Urinary bladder (tissue), 4 donors: ENCODE measurements at places on chromosomes 5 and 9. TPM values are rescaled to one million over a fixed set of nuclear protein-coding genes. Genes with fewer than 3 reads are reported as not detected.

Gene TAF11L10
- total RNA-seq: not detected

Gene ARHGEF39
- total RNA-seq: 4.7 TPM

GRCh38 chr5:179870403-179870903 is 11.8 kb upstream of the MRNIP start:
- DNase-seq: no peak

DNA sequence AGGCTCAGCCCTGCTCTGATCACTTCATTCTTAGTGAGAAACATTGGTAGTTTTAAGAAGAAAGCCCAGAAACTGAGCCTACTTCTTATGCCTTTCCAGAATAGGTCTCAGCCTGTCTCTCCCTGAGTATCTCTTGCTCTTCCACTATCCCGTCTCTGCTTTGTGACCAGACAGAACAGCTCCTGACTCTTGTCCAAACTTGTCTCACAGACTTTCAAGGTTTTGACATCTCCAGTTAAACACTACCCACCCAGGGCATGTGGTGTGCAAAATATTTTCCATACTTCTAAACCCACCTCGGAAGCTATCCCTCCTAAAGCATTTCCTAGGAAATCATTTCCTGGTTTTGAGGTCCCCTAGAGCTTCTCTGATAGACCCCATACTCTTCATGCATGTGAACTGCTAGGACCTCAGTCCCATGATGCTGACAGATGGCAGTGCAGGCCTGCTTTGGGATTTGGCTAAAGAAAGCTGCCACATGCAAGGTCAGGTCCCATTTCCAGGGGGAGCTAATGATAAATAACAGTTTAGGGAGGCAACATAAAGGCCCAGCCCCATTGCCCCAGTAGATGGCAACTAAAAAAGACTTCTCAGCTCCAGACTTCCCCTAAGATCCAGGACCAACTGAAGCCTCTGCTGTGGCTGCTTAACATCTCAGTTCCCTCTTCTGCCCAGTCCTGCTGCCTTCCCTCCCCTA is 211.5 kb downstream of the MED10 start:
- no peak for DNase-seq

GRCh38 chr9:104883169-104883568 is 44.8 kb downstream of the ABCA1 start:
- no peak for DNase-seq

DNA sequence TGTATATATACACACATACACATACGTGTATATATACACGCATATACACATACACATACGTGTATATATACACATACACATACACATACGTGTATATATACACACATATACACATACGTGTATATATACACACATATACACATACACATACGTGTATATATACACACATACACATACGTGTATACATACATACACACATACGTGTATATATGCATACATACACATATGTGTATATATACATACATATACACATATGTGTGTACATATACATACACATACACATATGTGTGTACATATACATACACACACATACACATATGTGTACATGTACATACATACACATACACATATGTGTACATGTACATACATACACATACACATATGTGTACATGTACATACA is 82.6 kb downstream of the SYK start:
- DNase-seq: no peak

- DNase-seq: no peak
Observed at GRCh38 chr5:149229298-149229937, 42.2 kb upstream of the AFAP1L1 start.

- DNase-seq: no peak
Observed at GRCh38 chr9:20670395-20670794, 13.7 kb upstream of the FOCAD start.

- DNase-seq: no peak
Observed at GRCh38 chr9:105039175-105039799, 111.3 kb upstream of the ABCA1 start.

DNA sequence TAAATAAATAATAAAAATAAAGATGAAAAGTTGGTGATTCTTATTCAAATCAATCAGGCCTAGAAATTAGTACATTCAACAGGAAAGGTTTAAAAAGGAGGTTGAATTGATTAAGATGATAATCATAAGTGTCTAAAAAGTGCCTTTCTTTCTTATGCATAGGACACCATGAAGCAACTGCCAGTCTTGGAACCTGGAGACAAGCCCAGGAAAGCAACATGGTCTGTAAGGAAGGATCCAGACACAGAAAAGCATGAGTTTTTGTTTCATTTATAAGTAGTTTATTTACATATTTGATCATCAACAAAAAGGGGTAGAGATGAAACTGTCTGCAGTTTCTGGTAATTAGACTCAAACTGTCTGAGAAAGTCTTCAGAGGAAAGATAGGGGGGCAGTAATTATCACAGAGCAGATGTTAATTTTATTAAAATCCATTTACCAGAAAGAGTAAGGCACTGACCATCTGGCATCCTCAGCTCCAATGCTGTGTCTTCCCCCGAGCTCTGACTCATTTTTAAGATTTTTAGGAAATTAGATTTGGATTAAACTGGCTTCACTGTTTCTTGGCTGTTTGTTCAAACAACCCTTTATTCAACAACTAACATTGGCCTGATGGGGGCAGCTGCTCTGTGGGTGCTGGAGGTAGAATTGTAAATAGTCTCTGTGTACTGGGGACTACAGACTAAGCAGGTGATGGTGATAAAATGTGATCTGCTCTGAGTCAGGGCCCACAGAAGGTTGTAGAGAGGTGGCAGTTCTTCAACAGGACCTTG is 2.7 kb downstream of the RABEPK start:
- no peak for DNase-seq

DNA sequence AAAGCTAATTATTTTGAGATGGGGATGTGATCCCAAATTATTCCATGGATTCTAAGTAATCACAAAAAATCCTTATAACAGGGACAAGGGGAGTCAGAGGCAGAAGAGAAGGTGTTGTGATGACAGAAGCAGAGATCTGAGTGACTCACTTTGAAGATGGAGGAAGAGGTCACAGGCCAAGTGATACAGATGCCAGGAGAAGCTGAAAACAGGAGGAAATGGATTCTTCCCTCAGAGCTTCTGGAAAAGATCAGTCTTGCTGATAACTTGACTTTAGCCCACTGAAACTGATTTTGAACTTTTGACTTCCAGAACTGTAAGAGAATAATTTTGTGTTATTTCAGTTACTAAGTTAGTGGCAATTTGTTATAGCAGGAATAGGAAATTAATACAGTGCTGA is 105.3 kb downstream of the GCNT1 start:
- DNase-seq: no peak
